ENCODE measurements at places on chromosomes 5 and 9. TPM values are rescaled to one million over a fixed set of nuclear protein-coding genes. Genes with fewer than 3 reads are reported as not detected.

The IL3 gene
- total RNA-seq, result 1.5 TPM

The OR1J4 gene
- total RNA-seq, result not detected

The TNC gene
- total RNA-seq, result 0.32 TPM

The PRPF4 gene
- 34.0 TPM for total RNA-seq

DNA sequence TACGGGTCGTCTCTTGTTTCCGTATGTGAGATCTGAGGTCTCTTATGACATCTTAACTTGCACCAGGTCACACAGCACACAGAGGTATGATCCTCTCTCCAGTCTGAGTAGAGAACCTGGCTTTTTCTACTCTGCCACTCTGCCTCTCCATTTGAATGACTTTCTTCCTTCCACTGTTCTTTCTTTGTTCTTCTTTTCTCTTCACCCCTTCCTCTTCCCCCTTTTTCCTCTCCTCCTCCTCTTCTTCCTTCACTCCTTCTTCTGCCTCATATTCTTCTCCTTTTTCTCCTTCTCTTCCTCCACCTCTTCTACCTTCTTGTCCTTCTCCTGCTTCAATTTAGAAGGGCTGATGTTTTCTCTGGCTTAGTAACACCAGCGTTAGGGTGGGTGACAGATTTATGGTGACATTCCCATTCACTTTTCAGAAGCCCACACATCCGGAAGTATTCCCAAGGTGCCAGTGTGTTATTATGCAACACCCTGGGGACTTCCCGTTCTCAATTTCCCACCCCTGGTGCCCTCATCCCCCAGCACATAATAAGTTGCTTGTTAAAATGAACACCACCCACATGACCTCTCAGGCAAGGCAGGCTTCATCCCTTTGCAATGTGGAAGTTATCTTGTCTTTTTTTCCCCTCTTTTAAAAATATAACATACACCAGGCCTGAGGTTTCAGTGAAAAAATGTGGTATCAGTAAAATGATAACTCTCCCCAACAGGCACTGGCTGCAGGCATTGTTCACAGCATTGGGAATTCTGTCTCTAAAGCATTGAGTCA, 122.0 kb downstream of the PAPPA start:
- DNase-seq, result no peak

DNA sequence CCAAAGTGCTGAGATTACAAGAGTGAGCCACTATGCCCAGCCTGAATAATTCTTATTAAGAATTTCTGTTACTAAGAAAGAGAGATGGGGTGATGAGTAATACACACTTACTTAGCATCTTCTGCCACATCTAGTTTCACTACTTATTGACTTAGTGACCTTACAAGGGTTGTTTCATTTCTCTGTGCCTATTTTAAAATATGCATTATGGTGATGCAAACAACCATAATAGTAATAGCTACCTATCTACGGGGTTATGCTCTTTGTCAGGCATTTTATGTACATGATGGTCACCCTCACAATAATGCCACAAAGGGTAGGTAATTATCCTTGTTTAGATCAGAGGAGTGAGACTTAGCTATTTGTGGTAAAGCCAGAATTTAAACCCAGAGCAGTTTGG, 499.0 kb upstream of the SGCD start:
- DNase-seq, result no peak

DNA sequence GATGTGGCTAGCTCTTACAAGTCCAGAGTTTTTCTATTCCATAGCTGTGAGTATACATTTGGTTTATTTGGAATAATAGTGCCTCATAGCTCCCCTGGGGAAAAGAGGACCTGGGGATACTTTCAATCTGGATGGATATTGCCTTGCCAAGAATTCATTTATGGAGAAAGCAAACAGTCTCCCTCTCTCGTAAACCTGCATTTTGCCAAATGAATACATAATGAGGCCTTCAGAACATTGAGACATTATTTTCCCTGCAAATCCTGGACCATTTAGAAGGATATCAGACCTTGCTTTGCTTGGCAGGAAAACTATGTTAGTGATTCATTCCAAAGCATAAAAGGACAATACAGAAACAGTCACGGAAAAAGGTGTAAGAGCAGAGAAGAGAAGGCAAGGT, 569.6 kb upstream of the BRINP1 start:
- no peak for DNase-seq

DNA sequence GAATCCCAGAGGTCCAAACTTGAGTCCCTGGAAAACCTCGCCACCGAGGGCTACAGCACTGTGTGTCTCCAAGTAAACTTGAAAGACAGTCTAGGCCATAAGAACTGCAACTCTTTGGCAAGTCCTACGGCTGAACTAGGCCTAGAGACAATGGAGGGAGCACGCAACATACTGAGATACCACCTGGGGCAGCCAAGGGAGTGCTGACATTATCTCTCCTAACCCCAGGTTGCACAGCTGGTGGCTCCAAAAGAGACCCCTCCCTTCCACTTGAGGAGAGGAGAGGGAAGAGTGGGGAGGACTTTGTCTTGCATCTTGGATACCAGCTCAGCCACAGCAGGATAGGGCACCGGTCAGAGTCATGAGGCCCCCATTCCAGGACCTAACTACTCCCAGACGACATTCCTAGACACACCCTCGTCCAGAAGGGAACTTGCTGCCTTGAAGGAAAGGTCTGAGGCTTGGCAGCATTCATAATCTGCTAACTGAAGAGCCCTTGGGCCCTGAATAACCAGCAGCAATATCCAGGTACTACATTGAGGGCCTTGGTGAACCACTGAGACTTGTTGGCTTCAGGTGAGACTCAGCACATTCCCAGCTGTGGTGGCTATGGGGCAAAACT, 42.7 kb downstream of the AP3B1 start:
- DNase-seq, result no peak
